ENCODE measurements at places on chromosomes 13 and 19.
A peak's percentile ranks its signal among the peaks of the same experiment; 100 is the strongest.

GRCh38 chr19:33704271-33704670 lies 82.5 kb downstream of the CHST8 start:
- no peak for DNase-seq

GRCh38 chr19:55398200-55398925 lies 9.2 kb downstream of the UBE2S start:
- DNase-seq: no peak

GRCh38 chr13:112984954-112985802 lies 16.2 kb downstream of the MCF2L start:
- no peak for DNase-seq

DNA sequence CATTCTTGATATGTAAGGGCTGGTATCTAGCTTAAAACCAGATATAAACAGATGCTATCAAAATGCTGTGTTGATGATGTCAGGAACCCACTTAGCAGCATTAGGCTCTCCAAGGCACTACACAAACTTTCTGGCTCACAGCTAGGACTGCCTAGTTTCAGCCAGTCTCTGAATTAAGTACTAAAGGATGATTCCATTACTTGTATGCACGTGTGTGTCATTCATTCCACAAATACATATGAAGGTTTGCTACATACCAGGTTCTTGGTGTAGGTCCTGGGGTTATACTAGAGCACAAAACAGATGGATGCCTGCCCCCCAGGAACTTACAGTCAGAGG lies 151.5 kb downstream of the RGCC start:
- DNase-seq: no peak

- DNase-seq: no peak
These were observed 69.7 kb downstream of the PIBF1 start for GRCh38 chr13:72851678-72852014.

GRCh38 chr13:63433546-63434150 lies 2018.0 kb upstream of the PCDH20 start:
- peak; percentile 40 for DNase-seq

DNA sequence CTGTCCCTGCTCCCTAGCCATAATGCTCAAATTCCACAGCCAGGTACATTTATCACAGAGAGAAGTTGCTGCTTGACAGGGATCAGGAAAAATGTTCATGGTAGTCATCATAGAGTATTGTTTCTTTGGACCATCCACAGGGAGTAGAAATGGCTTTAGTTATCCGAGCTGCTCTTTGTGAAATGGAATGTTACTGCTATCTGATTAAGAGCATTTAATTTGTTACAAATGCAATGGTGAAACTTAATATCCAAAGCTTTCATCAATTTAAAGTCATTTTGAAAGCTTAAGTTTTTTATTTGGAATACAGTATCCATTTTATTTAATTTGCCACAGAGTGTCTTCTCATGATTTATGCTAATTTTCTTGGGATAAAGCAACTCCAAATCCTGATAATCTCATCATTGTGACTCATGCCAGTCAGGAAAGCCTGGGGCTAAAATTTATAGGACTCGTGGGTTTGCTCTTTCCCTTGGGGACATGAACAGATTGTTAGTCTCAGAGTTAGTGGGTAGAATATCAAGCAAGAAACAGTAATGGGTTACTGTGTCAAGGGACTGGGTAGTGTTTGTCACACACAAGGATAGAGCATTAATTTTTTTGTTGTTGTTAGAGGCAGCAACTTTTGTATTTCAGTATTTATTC lies 59.8 kb downstream of the SCEL start:
- no peak for DNase-seq

- DNase-seq: peak; percentile 82
These were observed 20.2 kb upstream of the CD70 start for GRCh38 chr19:6610934-6611852.

- no peak for DNase-seq
These were observed 100.8 kb downstream of the COL4A1 start for GRCh38 chr13:110206185-110206584.

GRCh38 chr19:34366738-34367623 lies 2.0 kb downstream of the GPI start:
- peak; percentile 92 for DNase-seq

DNA sequence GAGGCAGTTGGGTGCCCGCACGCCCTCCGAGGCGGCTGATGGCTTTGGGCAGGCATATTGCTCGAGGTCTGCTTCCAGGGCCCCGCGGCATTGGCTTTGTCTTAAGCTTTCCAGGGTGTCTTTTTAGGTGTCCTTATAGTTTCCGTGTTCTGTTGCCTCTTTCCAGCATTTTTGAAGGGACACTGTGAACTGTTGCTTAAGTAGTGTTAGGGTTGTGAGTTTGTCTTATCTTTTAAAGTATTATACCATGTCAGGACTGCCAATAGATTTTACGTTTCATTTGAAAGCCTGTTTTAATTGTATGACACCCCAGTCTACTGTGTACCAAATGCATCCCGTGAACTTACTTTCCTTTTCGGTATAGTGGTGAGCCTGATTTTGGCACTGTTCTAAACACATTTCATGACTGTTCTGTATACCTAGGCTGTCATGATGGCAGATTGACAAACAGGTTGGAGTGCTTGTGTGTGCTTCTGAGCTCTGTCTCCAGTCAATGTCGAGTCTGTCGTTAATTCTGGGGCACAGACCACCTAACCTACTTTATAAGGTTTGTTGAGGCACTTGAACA lies 656 bp downstream of the PCCA start:
- no peak for DNase-seq

GRCh38 chr13:19181021-19181620 lies 503 bp downstream of the TUBA3C start:
- no peak for DNase-seq

- DNase-seq: no peak
These were observed 107.5 kb upstream of the MBNL2 start for GRCh38 chr13:97114651-97115050.

DNA sequence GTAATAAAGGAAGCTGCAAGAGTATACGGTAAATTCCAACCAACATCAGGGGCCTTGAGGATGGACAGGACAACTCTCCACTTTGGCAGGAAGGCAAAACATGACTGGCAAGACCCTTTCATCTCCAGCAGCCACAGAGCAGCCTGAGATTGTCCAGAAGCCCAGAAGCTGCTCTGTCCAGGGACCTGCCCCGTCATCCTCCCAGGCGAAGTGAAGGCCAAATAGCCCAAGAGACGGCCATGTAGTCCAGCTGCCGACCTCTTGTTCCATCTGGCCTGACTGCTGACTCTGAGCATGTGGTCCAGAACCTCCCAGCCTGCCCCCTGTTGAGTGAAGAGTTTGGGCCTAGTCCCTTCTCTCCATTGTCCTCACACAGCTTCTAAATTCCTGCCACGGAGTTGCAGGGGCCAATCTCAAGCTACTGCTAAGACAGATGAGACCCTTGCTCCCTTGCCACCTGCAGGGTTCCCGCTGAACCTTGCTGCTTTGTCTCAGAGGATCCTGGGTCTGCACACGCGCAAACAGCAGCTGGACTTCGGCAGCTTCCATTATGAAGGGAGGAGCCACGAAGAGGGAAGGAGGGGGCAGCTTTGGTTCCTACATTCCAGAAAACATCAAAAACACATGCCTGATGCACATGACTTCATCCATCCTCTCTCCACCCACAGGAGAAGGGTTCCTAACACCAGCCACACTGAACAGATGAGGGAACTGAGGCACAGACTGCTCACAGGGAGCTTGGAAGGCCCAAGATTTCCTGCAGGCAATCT lies 196.9 kb downstream of the KATNAL1 start:
- DNase-seq: no peak

GRCh38 chr19:20318616-20319015 lies 151.6 kb downstream of the ZNF486 start:
- DNase-seq: no peak

GRCh38 chr19:2229103-2230032 lies 6.8 kb downstream of the PLEKHJ1 start:
- no peak for DNase-seq

- no peak for DNase-seq
These were observed 8.3 kb upstream of the MCF2L start for GRCh38 chr13:112960706-112961105.

GRCh38 chr13:113997845-113998751 lies 24.2 kb upstream of the C13orf46 start:
- peak; percentile 69 for DNase-seq

DNA sequence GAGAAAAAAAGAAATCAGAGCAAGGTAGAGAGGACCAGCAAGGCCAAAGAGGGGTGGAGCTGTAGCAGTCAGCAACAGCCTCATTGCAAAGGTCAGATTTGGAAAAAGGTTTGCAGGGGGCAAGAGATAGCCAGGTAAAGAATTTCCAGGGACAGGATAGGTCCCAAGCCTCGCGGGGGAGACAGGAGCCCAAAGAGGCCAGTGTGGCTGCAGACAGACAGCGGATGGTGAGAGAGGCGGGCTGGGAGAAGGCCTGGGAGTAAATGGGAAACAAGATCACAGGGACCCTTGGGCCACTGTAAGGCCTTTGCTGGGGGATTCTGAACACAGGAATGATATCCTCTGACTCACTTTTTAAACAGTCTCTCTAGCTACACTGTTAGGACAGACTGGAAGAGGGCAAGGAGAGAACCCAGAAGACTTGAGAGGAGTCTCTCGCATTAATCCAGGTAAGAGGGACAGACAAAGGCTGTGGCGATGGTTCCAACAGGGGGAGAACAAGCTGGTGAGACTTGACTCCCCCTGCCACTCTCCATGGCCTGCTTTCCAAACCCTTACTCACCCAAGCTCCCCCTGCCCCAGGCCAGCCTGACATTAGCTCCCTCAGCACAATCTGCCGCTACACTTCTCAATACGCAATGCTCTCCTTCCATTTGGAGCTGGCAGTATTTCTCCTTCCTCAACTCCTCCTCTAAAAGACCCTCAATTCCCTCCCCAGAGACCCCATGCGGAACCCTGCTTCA lies 31.8 kb downstream of the DOCK9 start:
- DNase-seq: no peak

GRCh38 chr13:72920097-72920496 lies 138.2 kb downstream of the PIBF1 start:
- DNase-seq: peak; percentile 2

GRCh38 chr19:10920781-10921180 lies 7.7 kb downstream of the YIPF2 start:
- no peak for DNase-seq

- DNase-seq: no peak
These were observed 4.6 kb downstream of the RBM26 start for GRCh38 chr13:79401259-79402070.

- DNase-seq: peak; percentile 67
These were observed 26.1 kb downstream of the PPP5C start for GRCh38 chr19:46372901-46373490.

- DNase-seq: peak; percentile 35
These were observed at the start of gene SYT5 for GRCh38 chr19:55179606-55180484. TSS of gene SYT5 (minus strand) at chr19:55180289. CDS start at chr19:55179041, 1,248 bp downstream.

DNA sequence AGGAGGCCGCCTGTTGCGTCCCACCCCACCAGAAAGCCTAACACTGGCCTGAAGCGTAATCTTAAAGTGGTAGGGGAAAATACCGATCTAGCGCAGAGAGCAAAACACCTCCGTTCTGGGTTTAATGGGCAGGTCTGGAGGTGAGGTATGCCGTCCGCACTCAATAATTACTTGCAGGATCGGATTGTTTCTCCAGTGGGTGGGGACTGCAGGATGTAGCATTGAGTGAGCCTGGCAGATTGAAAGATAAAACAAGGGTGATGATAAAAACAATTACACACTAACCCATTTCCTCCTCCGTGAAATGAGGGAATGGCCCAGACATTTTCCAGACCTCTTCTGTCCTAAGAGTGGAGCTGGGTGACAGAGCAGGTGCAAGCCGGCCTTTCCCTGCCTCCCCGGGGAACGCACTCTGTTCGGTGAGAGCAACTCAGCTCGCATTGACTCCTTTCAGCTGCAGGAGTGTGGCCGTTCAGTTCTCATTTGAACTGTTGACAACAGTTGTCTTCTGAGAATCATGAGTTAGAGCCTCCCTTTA lies 110.2 kb upstream of the DOCK9 start:
- no peak for DNase-seq

DNA sequence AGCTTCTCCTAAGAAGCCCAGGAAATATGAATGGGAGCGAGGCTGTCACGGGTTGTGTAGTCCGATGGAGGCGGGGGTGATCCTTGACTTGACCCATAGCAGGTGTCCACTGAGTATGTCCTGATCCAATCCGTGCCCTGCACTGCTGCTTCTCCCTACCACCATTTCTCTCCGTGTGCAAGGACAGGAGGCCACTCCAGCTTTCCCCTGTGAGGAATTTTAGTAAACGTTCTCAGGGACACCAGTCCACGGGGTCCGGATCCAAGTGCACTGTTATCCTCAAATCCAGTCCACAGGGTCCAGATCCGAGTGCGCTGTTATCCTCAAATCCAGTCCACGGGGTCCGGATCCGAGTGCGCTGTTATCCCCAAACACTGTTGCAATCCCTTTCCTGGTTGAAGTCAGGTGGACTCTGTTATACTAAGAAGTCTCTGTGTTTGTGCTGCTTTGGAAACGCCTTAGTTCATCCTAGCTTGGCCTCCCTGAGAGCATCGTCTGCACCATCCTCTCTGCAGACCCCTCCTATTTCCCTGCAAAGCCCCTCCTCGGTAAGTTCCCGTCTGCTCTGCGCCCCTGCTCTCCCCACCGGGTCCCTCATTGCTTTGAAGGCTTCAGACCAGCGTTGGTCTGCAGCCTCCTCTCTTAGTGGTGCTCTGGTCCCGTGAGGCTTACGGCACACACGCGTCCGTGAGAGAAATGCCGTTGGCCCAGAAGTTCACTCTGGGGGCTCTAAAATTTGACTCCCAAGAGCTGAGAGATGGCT lies 303.5 kb downstream of the TEX29 start:
- no peak for DNase-seq

DNA sequence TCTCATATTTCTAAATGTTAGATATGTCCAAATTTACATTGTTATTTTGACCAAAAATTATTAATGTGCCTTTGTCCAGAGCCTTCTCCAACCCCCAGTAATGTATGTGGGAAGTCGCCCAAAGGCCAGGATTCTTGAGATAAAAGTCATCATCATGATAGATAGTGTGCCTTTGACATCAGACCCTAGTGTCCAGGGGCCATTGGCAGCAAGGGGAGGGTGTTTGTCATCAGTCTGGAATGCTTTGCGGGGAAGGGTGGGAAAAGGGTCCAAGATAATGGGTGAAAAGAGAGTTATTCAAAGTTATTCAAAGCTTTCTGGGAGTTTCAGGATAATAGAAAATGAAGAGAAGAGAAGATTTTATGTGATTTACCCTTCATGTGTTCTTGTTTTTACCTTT lies 909.5 kb upstream of the GPC6 start:
- DNase-seq: peak; percentile 3

DNA sequence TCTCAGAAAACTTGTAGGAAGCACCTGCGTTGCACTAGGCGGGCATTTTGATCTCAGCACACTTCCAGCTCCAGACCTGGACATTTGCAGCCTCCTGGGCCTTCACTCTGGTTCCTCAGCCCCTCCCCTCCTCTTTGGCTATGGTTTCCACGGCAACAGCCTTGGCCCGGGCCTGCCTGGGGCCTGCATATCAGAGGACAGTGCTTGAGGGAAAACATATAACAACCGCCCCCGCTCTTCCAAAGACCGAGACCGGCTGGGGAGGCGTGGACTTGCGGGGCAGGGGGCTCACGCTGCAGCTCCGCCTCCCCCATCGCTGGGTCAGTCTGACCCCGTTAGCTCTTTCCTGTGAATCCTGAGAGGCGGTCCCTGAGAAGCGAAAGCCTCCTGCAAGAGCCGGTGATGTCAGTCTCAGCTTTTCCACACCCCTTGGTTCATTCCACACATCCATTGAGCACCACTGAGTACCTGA lies 125.7 kb upstream of the PEG3 start:
- DNase-seq: no peak

Data from cardiac fibroblast (primary cell).